Fibroblast of skin of abdomen (primary cell): ENCODE measurements at places on chromosomes 6 and 20.

- no peak for DNase-seq
Measured at GRCh38 chr6:167045828-167046580, 46.8 kb downstream of the CEP43 start.

- DNase-seq, result no peak
Measured at GRCh38 chr20:44396369-44397130, 41.1 kb downstream of the HNF4A start.

GRCh38 chr20:22312744-22313346 lies 271.5 kb downstream of the FOXA2 start:
- DNase-seq, result peak; percentile 23

- DNase-seq, result no peak
Measured at GRCh38 chr6:13712599-13712898, 914 bp upstream of the RANBP9 start.

GRCh38 chr6:110757926-110758325 lies 57.3 kb downstream of the CDK19 start:
- no peak for DNase-seq

GRCh38 chr20:49624317-49624716 lies 56.4 kb upstream of the PTGIS start:
- no peak for DNase-seq
